ENCODE measurements at places on chromosomes 13 and 19.

DNA sequence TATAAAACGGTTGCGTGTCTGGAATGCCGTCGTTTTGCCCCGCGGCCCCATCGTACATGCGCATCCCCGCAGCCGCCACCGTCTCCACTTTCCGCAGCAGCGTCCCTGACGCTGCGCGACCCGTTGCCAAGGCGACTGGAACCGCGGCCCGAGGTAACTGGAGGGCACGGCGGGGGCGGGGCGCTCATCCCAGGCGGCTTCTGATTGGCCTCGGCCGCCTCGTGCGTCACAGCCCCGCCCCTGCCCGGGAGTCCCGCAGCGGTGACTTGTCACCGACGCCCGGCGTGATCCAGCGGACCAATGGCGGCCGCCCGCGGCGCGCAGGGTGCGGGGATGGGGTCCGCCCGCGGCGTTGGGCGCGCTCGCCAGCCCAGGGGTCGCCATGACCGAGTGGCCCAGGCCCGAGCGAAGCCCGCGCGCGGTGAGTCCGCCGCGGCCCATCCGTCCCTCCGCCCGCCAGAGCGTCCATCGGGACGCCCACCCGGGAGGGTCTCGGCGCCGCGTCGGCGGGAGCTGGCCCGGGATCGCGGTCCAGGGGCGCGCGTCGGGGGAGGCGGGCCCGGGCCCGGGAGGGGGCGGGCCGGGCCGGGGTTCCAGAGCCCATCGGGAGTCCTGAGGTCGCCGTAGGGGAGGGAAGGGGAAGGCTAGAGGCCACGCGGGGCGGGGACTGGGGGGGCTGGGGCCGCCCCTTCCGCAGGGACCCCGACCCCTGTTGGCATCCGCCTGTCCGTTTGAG is at the start of gene ZSCAN1:
Gene ZSCAN1 (plus strand): TSS at position 285 of the 736 bp plus-strand sequence. CDS start 3,812 bp downstream, outside the sequence.
- DNase-seq: peak; percentile 62

DNA sequence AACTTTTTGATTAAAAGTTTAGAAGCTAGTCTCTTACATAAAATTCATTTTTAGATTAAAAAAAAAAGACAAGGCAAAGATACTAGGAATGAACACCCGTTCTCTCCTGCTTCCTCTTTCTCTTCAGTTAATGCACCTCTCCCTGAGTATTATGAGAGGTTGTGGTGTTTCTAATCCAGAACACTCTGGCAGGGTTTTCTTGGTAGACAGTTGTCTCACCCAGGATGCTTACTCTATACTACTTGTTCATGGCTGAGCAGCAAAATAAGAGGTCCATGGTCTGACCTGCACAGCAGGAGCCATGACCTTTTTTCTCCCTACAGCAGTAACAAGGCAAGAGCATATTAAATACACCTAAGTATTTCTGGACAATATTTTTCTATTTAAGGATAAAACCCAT is 62.0 kb downstream of the MICU2 start:
- DNase-seq: no peak

GRCh38 chr13:53028637-53029203 is at the start of gene OLFM4:
TSS of gene OLFM4 (plus strand) at chr13:53028813. CDS start at chr13:53028837, 24 bp downstream.
- DNase-seq: no peak

DNA sequence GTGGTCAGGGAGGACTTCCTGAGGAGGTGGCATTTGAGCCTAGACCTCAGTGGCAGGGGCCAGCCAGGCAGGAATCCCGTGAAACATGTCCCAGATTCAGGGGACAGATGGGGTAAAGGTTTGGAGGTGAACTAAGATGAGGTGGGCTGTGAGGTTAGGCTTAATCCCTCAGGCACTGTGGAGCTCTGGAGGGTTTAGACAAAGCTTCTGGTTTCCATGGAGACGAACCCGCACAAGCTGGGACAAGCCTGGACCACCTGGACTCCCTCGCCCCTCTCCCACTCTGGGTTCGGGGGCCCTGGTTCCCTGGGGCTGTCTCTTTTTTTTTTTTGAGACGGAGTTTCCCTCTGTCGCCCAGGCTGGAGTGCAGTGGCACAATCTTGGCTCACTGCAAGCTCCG is 15.7 kb downstream of the TJP3 start:
- DNase-seq: no peak

- DNase-seq: no peak
Measured at GRCh38 chr13:35888457-35888883, 242.7 kb downstream of the DCLK1 start.

GRCh38 chr19:9586764-9587163 is 2.5 kb upstream of the ZNF121 start:
- peak; percentile 25 for DNase-seq

- DNase-seq: no peak
Measured at GRCh38 chr19:38773469-38774177, at the start of gene LGALS7. TSS of gene LGALS7 (minus strand) at chr19:38773517. CDS start at chr19:38773492, 25 bp downstream.
